ENCODE measurements at places on chromosomes 6 and 20. TPM values are rescaled to one million over a fixed set of nuclear protein-coding genes. Genes with fewer than 3 reads are reported as not detected.

The PCK1 gene
- total RNA-seq, result 2.0 TPM

The PCIF1 gene
- 27.9 TPM for total RNA-seq

The RRP36 gene
- 25.7 TPM for total RNA-seq

The USP49 gene
- 1.1 TPM for total RNA-seq

The SPDEF gene
- 0.20 TPM for total RNA-seq

The SMOC2 gene
- 19.1 TPM for total RNA-seq

The HSPA12B gene
- 11.4 TPM for total RNA-seq

The SIRPG gene
- total RNA-seq, result not detected

The DLK2 gene
- total RNA-seq, result 5.0 TPM

The COX4I2 gene
- total RNA-seq, result 10.7 TPM

The XKR7 gene
- not detected for total RNA-seq

The CCN2 gene
- 50.8 TPM for total RNA-seq

Measured in heart right ventricle (tissue), 16 donors.